ENCODE measurements at places on chromosomes 5 and 9. TPM values are rescaled to one million over a fixed set of nuclear protein-coding genes. Genes with fewer than 3 reads are reported as not detected.

DNA sequence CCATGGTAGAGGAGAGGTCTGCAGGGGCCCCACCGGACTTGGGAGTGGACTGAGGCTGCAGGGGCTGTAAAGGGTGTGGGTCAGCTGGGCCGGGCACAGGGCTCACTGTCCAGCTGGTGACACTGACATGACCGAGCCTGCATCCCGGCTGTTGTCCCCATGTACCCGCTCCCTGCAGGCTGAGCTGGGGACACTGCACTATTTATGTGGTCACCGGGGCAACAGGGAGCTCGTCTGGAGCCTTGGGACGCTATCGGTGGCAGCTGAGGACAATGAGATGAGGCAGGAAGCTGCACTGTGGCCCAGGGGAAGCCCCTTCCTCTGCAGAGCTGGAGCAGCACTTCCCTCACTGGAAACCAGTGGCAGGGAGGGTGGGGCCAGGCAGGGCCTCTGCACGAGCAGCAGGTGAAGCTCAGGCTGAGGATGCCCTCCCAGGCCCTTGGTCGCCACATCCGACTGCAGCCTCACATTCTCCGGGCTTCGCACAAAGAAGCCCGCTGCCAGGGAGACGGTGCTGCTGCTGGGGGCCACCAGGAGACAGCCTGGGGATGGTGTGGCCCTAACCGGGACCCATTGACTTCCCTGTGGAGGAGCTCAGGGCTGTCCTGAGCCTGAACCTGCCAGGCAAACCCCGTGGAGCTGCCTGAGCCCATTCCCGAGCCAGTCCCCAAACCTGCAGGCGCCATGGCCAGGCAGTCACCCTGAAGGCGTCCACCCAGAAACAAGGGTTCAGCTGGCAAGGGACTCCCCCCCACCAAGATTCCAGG, 26.4 kb downstream of the ZDHHC11B start:
- H3K27ac ChIP-seq = no peak overlapping the region
- H3K27me3 ChIP-seq = no peaks in the 10 kb centered on the region
- DNase-seq = no peak

DNA sequence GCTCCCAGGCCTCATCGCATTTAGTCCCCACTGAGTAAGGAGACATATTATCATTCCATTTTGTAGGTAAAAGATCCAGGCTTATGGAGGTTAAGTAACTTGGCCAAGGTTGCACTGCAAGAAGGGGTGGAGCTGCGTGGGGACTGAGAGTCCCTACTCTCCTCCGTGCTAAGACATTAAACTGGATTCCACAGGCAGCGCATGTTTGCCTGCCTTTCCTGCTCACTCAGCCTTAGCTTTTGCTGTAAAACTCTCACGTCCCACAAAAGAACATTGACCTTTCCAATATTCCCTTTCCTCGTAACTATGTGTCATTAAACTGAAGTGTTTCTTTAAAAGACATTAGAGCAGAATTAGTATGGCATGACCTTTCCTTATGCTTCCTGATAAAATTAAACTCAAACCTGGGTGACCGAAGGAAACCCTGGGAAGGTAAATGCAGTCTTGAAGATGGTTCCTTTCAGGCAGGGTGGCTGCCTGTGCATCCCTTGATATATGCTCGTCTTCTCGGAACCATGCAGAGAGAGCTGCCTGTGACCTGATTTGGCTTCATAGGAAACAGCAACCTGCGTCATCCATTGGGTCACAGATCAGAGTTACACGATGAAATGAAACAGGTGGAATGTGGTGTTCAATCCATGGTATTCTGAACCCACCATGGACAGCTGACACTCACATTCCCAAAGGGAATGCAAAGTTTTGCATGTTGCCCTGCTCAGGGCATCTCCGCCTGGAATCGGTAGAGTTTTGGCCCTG, 85.9 kb downstream of the TMEM252 start:
- H3K4me1 ChIP-seq = no peaks in the 10 kb centered on the region
- DNase-seq = no peak
- H3K27ac ChIP-seq = no peak overlapping the region
- H3K36me3 ChIP-seq = no peaks in the 10 kb centered on the region

- no peak for DNase-seq
- peaks cover 10% of the 10 kb centered on the region for H3K4me1 ChIP-seq
- peak within 1 kb of the TSS; percentile 74 for H3K27ac ChIP-seq
- H3K36me3 ChIP-seq = no peaks in the 10 kb centered on the region
These were observed at the start of gene RNF180 for GRCh38 chr5:64165500-64166200. RNF180 (plus strand) TSS chr5:64165843; CDS start chr5:64200808, 34,965 bp downstream.

DNA sequence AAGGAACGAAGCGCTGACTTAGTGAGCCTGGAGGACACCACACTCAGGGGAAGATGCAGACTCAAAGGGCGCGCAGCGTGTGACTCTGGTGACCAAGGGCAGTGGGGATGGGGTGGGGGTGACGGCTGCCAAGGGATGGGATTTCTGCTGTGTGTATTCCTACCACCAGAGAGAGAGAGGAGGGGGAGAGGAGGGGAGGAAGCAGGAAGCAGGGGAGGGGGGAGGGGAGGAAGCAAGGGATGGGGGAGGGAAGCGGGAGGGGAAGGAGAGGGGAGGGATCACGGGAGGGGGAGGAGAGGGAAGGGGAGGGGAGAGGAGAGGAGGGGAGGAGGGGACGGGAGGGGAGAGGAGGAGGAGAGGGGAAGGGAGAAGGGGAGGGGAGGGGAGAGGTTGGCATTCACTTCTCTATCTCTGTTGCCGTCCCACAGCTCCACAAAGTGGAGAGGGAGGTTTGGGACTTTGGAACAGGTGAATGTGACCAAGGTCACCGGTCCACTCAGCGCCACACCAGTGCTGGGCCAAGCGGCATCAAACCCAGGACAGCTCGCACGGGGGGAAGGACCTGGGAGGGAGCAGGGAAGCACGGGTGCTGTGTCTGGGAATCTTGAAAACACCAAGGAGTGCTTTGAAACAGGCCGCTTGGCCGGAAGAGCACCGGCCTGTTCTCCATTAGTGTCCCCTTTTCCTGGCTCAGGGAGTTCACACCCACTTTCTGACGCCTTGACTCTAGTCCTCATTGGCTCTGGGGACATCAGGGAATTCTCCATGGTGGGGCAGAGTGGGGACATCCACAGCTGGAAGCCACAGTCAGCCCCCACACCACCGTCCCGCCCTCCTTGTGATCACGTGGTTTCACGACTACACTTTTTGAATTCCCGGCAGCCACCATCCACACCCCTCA, 77.4 kb downstream of the VAV2 start:
- peaks cover 12% of the 10 kb centered on the region for H3K4me1 ChIP-seq
- no peak overlapping the region for H3K27ac ChIP-seq
- DNase-seq = no peak
- H3K27me3 ChIP-seq = no peaks in the 10 kb centered on the region
- H3K4me3 ChIP-seq = no peak overlapping the region

DNA sequence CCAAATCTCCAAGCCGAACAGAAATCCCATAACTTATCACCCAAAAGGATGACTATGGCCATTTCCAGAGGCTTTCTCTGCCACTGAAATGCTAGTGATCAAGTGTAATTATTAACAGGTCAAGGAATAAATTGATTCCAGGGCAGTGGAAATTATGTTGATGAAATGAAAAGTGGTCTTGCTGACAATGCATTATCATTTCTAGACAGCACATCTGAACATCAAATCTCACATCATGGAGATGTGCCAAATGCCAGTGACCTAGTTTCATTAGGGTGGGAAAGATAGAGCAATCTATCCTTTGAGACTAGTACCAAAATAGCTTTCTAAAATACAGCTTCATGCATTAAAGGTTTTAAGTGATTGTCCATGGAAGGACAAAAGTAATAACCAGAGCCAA, 86.1 kb downstream of the AUH start:
- no peak overlapping the region for H3K27ac ChIP-seq
- no peaks in the 10 kb centered on the region for H3K27me3 ChIP-seq
- H3K4me1 ChIP-seq = no peaks in the 10 kb centered on the region
- H3K4me3 ChIP-seq = no peak overlapping the region
- DNase-seq = no peak

GRCh38 chr9:69499407-69499806, 172.8 kb downstream of the APBA1 start:
- DNase-seq = no peak
- H3K36me3 ChIP-seq = no peaks in the 10 kb centered on the region
- no peaks in the 10 kb centered on the region for H3K27me3 ChIP-seq
- no peak overlapping the region for H3K27ac ChIP-seq
- no peaks in the 10 kb centered on the region for H3K4me1 ChIP-seq

DNA sequence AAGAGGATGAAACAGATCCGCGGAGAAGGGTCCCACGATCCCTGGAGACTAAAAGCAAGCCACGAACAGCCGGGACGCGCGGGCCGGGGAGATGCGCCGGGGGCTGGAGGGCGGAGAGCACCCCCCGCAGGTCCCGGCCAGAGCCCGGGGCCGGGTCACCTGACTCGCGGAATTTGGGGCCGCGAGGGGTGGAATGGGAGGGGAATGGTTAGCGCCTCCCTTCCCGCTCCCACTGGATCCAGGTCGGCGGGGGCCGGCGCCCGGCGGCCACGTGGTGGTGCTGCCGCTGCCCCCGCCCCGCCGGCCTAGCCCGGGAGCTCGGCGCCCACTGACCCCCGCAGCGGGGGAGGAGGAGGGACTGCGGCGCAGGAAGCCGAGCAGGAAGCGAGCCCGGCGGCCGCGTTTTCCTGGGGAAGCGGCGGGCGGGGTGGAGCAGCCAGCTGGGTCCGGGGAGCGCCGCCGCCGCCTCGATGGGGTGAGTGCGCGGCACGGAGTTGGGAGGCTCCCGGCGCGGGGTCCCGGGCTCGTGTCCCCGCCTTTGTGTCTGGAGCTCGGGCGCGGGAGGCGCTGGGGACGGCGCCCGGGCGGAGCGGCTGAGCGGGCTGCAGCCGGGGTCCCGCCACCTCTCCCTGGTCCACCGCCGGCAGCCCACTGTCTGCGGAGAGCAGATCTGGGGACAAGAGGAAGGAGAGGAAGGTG, at the start of gene RAI14:
Gene RAI14 (plus strand): TSS at position 328 of the 699 bp plus-strand sequence. CDS start 30,592 bp downstream, outside the sequence.
- peak; percentile 92 for DNase-seq
- H3K27ac ChIP-seq = peak within 1 kb of the TSS; percentile 96
- no peaks in the 10 kb centered on the region for H3K36me3 ChIP-seq
- H3K4me3 ChIP-seq = peak within 1 kb of the TSS; percentile 70
- H3K4me1 ChIP-seq = peaks cover 22% of the 10 kb centered on the region

GRCh38 chr9:69279084-69279731, 45.8 kb upstream of the ENTREP1 start:
- H3K4me3 ChIP-seq = no peak overlapping the region
- no peak for DNase-seq
- H3K27me3 ChIP-seq = no peaks in the 10 kb centered on the region

- no peak for DNase-seq
- peak overlapping the region; percentile 88 for H3K27ac ChIP-seq
- peak overlapping the region; percentile 16 for H3K4me3 ChIP-seq
- peaks cover 95% of the 10 kb centered on the region for H3K4me1 ChIP-seq
- H3K27me3 ChIP-seq = no peaks in the 10 kb centered on the region
- no peaks in the 10 kb centered on the region for H3K36me3 ChIP-seq
These were observed 146.2 kb upstream of the DMRT1 start for GRCh38 chr9:695252-695651.

The RETREG1 gene
- total RNA-seq = 27.7 TPM

The CYLC2 gene
- total RNA-seq = not detected

The STC2 gene
- 2.9 TPM for total RNA-seq

The CDKN2B-AS1 gene
- total RNA-seq = 5.9 TPM
